ENCODE measurements at places on chromosomes 7 and 10.
A peak's percentile ranks its signal among the peaks of the same experiment; 100 is the strongest.

- no peak for DNase-seq
Observed at GRCh38 chr7:81004098-81004497, 85.2 kb upstream of the SEMA3C start.

DNA sequence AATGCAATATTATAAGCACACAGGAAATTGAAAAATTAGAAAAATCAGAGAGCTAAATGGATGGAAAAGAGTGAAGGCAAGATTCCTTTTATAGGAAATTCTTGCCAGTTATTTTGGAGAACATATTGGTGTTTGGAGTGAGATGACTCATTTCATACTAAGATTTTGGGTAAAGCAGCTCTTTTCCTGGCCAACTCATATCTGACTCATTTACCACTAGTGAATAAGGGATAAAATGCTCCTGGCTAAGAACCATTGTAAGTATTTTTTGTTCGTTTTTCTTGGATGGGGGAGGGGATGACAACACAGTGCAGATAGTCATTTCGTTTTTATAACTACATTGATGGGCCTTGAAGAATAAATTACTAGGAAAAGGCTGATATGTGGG lies 139.3 kb downstream of the TWIST1 start:
- no peak for DNase-seq

DNA sequence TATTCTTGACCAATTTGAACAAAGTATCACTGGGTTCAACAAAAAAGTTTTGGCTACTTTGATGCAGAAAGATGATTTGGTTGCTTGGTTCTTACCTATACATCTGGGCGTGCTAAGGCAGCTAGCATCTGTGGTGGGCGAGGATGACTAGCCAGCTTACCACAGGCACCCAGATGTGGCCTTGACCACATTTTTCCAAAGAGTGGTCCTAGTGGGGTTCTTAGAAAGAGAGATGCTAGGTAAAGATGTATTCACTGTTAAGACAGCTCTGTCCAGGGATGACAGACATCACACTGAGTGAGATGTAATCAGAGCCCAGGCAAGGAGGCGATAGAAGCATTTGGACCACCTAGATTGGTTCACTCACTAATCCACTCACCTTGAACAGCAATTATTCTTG lies 785 bp downstream of the DNTT start:
- DNase-seq, result no peak

GRCh38 chr7:16691241-16691640 lies 45.3 kb downstream of the BZW2 start:
- DNase-seq, result no peak

- peak; percentile 39 for DNase-seq
Observed at GRCh38 chr7:156474241-156474743, 166.3 kb upstream of the RNF32 start.

- DNase-seq, result peak; percentile 91
Observed at GRCh38 chr10:132464256-132465192, 67.5 kb downstream of the PWWP2B start.

GRCh38 chr7:27220440-27220955 lies 20.6 kb upstream of the HOXA13 start:
- DNase-seq, result no peak

- no peak for DNase-seq
Observed at GRCh38 chr7:46054915-46055314, 133.8 kb upstream of the IGFBP3 start.

DNA sequence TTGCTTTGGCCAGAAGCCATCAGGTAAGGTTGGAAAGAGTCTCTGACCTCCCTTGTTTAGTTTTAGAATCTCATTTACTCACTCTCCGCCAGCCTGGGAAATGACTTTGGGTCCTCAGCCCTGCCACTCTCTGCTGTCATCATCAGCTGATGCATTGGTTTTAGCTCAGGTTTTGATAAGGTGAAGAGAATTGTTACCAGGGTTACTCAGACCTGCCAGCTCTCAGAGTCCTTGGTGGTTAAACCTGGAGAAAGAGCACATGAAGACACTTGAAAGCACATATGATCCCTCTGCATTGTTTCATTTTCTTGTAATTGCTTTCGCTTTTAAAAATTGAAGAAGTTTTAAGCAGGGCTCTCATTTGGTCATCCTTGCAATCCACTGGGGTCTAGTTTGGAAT lies 4.0 kb upstream of the CROT start:
- DNase-seq, result no peak

GRCh38 chr10:70820976-70821750 lies 5.4 kb downstream of the SGPL1 start:
- no peak for DNase-seq

GRCh38 chr10:33783078-33783477 lies 448.6 kb upstream of the NRP1 start:
- DNase-seq, result no peak

- DNase-seq, result no peak
Observed at GRCh38 chr10:120539076-120539475, 82.0 kb downstream of the PLPP4 start.

DNA sequence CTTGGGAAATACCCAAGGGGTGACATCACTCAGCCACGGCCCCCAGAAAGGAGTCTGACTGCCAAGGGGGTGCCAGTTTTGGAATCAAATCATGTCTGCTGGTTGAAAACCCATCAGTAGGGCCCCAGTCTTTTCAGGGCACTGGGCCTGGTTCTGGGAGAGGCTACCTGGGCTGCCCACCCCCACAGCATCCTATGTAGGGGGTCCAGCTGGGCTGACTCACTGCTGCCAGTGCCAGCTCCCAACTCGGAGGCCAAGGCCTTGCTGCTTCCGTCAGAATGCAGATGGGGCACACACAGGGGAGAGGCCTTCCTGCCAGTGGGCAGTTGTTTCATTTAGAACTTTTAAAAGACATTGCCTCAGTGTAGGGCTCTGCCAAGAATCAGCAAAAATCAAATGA lies 39.5 kb upstream of the DMBT1 start:
- DNase-seq, result no peak

- DNase-seq, result no peak
Observed at GRCh38 chr10:43170491-43170890, 32.2 kb downstream of the CSGALNACT2 start.

DNA sequence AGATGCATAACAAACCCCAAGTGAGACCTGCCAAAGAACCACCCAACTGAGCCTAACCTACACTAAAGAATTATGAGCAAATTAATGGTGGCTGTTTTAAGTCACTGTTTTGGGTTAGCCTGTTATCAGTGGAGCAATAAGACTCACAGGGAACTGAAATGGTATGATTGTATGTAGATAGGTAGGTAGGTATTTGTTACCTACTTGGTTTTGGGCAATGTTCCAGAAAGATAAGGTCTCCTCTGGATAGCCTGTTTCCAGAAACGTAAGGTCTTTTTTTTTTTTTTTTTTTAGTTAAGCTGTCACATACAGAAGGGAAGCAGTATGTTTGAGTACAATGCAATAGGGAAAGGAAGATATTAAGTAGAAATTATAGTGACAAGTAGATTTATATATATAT lies 47.6 kb downstream of the PSMC2 start:
- DNase-seq, result no peak

- no peak for DNase-seq
Observed at GRCh38 chr7:100091411-100092181, 2.8 kb downstream of the COPS6 start.

GRCh38 chr10:48543182-48543844 lies 61.6 kb downstream of the ARHGAP22 start:
- DNase-seq, result no peak

GRCh38 chr10:35343739-35344138 lies 7.4 kb downstream of the CCNY start:
- DNase-seq, result no peak

- DNase-seq, result no peak
Observed at GRCh38 chr10:80472234-80473095, 18.4 kb downstream of the TSPAN14 start.

DNA sequence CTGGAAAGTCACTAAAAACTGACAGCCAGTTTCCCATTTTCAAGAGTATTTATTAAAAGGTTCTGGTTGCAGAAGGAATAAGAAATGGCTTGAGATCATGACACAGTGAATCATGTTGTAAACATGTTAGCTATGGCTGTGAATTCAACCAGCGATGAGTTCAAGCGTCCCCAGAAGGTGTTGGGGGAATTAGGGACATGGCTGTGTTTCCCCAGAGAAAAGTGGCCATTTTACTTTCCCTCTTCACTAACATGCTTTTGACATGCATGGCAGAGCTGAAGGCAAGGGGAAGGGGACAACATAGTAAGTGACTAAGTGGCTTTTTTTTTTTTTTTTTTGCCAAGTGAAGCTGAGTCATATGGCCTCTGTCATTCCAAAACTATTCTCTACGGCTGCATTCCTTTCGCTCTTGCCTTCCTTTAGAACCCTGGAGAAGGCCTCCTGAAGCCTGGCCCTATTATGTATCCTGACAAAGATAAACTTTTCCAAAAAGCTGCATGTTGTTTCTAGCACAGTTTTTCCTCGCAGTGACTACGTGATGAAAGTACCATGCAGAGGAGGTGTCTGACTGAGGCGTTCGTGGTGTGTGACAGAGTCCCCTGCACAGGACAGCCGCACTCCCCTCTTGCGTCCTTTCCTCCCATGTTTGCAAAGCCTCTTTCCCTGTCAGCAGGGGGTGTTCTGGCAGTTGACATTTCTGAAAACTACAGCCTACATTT lies 46.9 kb downstream of the EGFR start:
- DNase-seq, result no peak

GRCh38 chr7:516606-517456 lies 2.8 kb downstream of the PDGFA start:
- DNase-seq, result peak; percentile 72

- no peak for DNase-seq
Observed at GRCh38 chr10:11581213-11581612, 30.2 kb downstream of the USP6NL start.

GRCh38 chr7:18290223-18290622 lies 205.3 kb upstream of the HDAC9 start:
- no peak for DNase-seq

GRCh38 chr7:69967689-69968450 lies 369.6 kb downstream of the AUTS2 start:
- DNase-seq, result no peak

DNA sequence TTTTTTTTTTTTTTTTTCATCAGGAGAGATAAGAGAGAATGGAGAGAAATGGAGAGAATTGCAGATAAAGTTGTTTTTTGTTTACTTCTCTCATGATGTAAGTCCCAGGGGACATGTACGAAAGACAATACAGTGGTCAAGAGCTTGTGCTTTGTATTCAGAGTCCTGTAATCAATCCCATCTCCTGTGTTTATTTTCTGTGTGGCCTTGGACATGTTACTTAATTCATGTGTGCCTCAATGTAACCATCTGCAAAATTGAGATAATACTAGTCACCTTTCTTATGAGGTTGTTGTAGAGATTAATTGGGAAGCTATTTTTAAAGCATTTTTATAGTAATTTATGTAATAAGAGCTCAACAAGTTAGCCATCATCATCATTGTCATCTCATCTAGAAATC lies 117.5 kb downstream of the CDK14 start:
- no peak for DNase-seq

DNA sequence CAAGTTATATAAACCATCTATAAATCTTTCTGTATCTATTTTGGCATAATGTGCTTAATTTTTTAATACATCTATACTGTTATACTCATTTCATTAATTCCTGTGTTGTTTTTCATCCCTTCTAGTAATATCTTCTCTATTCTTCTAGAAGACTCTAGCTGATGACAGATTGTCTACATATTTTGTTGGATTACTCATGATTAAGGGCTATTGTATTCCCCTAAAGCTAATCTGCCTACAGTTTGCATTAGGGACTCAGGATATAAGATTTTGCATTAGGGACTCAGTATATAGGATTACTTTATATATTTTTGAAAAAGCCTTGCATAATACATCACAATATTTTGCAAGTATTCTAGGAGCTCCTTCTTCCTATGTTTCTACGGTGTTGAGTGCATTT lies 8.3 kb upstream of the SEMA3A start:
- DNase-seq, result no peak

- DNase-seq, result no peak
Observed at GRCh38 chr7:69756235-69756634, 158.0 kb downstream of the AUTS2 start.

DNA sequence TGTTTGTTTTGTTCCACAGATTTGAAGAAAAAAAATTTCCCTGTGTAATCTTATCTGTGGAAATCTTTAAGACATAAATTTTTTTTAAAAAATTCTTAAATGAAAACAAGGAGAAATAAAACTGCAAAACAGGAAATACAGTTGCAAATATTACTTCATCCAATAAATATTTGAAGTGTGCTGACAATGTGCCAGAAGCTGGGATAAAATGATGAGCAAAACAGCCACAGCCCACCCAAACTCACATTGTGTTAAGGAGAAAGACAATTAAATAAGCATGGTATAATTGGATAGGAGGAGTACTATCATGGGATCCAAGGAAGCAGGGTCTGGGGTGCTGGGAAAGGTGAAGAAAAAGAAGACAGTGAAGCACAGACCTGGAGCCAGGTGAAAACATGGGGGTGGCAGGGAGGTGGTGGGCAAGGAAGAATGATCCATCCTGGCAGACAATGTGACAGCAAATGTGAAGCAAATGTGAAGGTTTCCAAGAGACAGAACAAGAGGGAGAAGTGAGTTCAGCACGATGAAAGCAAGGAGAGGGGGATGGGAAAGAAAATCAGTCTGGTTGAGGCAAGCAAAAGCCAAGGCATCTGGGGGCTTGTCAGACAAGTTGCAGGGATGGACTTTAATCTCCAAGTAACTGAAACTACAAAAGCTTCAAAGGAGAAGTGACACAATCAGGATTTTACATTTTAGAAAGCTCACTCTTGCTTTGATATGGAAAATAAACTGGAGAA lies 135.9 kb downstream of the HIBADH start:
- no peak for DNase-seq

DNA sequence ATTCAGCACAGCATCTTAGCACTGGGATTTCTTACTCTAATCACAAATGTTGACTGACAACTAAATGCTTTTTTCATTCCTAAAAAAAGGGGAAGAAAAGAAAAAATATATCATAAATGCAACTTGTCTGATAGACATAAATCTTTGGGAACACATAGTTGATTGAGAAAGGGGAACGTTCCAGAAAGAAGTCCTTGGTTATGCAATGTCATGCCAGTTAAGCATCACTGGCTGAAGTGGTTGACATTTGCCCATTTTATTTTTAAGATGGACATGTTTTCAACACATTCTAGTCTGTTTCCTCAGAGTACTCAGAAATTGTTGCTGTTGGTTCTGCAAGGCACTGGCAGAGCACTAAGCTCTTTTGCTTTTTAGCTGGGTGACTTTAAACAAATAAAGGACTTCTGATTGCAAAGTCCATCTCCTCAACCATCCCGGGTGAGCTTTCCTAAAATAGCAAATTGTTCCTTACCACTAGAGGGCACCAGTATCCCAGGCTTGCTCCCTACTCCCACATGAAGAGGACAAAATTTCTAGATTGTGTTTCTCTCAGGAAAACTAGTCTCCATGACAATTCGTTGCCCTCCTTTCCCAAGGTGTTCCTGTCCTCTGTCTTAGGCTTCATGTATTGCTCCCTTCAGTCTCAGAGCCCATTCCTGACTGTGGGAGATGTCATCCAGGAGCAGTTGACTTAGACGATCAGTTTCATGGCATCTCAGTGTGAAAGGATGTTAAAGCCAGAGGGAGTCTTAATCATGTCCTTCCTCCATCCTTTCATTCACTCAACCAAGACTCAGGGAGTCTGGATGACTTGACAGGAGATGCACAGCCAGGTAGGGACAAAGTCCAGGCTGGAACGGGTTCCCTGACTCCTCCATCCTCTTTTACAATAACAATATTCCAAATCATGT lies 23.9 kb downstream of the OPALIN start:
- no peak for DNase-seq

GRCh38 chr7:141043616-141044015 lies 28.9 kb upstream of the MRPS33 start:
- DNase-seq, result no peak

GRCh38 chr7:17996442-17997223 lies 31.0 kb downstream of the PRPS1L1 start:
- no peak for DNase-seq

All from left cardiac atrium (tissue), 4 donors.